ENCODE measurements at places on chromosomes 6 and 20. TPM values are rescaled to one million over a fixed set of nuclear protein-coding genes. Genes with fewer than 3 reads are reported as not detected.

Gene TJAP1
- 36.7 TPM for total RNA-seq

Gene OTOR
- total RNA-seq, result not detected

Gene SIRPA
- total RNA-seq, result 45.6 TPM

Gene SCRT2
- total RNA-seq, result not detected

Gene PHACTR2
- total RNA-seq, result 47.9 TPM

Gene HLA-DOB
- total RNA-seq, result 0.63 TPM

Gene MYBL2
- 0.11 TPM for total RNA-seq

Gene LY6G6D
- not detected for total RNA-seq

Gene OR2H2
- not detected for total RNA-seq

Gene ZNFX1
- 23.5 TPM for total RNA-seq

Gene ASIP
- total RNA-seq, result 14.1 TPM

Gene IMPG1
- total RNA-seq, result not detected

Gene PACSIN1
- total RNA-seq, result 0.35 TPM

Gene C4B
- 694 TPM for total RNA-seq

Gene MEI4
- not detected for total RNA-seq

Gene WFDC2
- total RNA-seq, result 1.6 TPM

Gene SEMG1
- not detected for total RNA-seq

Gene PRR18
- total RNA-seq, result not detected
